SW480 (cell line): ENCODE measurements at places on chromosomes 3 and 15.

DNA sequence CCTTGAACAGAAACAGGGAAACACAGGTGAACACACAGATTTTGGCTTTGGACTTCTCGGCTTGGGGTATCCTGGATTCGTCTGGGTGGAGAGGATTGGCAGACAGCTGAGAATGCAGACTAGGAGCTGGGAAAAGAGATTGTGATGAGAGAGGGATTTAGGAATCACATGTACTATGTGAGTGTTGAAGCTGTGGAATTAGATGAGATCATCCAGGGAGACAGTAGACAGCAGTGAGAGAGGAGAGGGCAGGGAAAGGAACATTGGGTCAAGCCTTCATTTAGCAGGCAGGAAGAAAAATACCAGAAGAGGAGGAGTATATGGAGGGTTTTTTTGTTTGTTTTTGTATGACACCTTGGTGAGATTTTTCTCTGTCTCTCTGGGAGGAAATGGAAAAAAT lies 262.1 kb upstream of the TBL1XR1 start:
- DNase-seq, result no peak

- no peak for DNase-seq
Measured at GRCh38 chr15:94298364-94298763, 67.0 kb downstream of the MCTP2 start.

GRCh38 chr3:165521131-165521871 lies 315.9 kb downstream of the BCHE start:
- no peak for DNase-seq

- DNase-seq, result no peak
Measured at GRCh38 chr3:100637197-100637631, 27.8 kb downstream of the ADGRG7 start.

DNA sequence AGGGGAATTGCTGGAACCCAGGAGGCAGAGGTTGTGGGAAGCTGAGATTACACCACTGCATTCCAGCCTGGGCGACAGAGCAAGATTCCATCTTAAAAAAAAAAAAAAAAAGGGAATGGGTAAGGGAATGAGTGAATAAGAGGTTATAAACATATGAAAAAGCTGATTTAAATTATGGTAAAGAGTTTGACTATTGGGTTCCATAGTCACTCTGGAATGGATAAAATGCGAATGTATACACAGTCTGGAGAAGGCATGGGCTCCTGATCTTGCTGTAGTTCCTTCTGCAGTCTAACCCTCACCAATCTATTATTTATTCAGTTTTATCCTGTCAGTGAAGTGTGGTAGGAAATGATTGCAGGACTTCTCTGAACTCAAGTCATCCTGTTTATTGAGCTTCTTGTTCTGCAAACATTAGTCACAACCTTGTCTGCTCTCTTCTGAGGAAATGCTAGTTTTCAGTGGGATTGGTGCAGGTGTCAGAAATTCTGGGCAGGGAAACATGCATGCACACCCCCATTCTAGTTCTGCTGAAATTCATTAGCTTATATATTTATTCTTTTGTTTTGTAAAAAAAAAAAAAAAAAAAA lies 190.9 kb upstream of the CFAP20DC start:
- no peak for DNase-seq

GRCh38 chr3:16286161-16286560 lies 21.1 kb downstream of the OXNAD1 start:
- DNase-seq, result no peak

DNA sequence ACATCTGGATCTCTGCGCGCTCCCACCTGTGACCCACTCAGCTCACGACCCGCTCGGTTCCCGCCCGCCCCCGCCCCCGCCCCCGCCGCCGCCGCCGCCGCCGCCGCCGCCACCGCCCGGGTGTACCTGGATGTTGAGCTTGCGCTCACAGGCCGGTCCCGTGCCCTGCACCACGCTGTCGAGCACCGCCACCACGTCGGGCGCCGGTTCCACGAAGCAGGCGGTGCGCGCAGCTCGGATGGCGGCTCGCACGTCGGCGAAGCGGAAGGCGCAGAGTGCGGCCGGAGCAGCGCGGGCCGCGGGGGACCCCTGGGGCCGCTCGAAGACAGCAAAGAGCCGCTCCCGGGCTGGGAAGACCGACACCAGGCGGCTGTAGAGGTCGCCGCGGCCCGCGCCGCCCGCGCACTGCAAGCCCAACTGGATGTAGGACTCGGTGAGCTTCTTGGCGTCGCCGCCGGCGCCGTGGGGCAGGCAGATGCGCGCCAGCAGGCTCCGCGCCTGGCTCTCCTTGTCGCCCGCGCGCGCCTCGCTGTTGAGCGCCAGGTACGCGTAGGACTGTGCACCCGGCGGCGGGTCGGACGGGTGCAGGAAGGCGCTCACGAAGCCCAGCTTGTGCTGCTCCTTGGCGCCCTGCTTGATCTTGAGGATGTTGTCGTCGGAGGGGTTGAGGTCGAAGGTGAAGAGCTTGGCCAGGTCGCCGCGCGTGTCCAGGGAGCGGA lies 1.1 kb downstream of the PLXND1 start:
- DNase-seq, result no peak

- DNase-seq, result no peak
Measured at GRCh38 chr3:78347176-78347575, 1307.3 kb downstream of the ROBO2 start.

DNA sequence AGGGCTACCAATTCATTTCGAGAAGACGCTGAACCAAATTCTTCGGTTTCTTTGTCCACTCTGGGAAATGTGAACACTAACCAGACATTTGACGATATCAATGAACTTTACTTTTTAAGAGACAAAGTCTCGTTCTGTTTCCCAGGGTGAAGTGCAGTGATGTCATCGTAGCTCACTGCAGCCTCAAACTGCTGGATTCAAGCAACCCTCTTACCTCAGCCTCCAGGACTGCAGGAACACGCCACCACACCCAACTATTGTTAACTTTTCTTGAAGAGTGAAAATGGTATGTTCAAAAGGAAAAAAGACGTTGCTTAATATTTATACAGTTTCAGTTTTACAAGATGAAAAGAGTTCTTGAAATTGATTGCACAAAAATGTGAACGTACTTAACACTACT lies 30.6 kb downstream of the MB21D2 start:
- DNase-seq, result no peak

GRCh38 chr15:31265871-31266711 lies 60.5 kb upstream of the KLF13 start:
- DNase-seq, result no peak

- no peak for DNase-seq
Measured at GRCh38 chr3:12380461-12380860, 91.6 kb downstream of the PPARG start.

GRCh38 chr3:1501406-1502115 lies 408.7 kb downstream of the CNTN6 start:
- no peak for DNase-seq

- no peak for DNase-seq
Measured at GRCh38 chr15:98668566-98669308, 20.4 kb downstream of the IGF1R start.

- DNase-seq, result no peak
Measured at GRCh38 chr3:112132554-112132953, 494 bp downstream of the GCSAM start.

GRCh38 chr3:45475145-45475544 lies 86.8 kb downstream of the LARS2 start:
- DNase-seq, result no peak

GRCh38 chr15:23851921-23852320 lies 164.8 kb upstream of the NDN start:
- DNase-seq, result no peak

- DNase-seq, result peak; percentile 3
Measured at GRCh38 chr15:59138243-59138642, 33.3 kb downstream of the CCNB2 start.

- DNase-seq, result no peak
Measured at GRCh38 chr3:26559227-26559626, 63.3 kb upstream of the LRRC3B start.

DNA sequence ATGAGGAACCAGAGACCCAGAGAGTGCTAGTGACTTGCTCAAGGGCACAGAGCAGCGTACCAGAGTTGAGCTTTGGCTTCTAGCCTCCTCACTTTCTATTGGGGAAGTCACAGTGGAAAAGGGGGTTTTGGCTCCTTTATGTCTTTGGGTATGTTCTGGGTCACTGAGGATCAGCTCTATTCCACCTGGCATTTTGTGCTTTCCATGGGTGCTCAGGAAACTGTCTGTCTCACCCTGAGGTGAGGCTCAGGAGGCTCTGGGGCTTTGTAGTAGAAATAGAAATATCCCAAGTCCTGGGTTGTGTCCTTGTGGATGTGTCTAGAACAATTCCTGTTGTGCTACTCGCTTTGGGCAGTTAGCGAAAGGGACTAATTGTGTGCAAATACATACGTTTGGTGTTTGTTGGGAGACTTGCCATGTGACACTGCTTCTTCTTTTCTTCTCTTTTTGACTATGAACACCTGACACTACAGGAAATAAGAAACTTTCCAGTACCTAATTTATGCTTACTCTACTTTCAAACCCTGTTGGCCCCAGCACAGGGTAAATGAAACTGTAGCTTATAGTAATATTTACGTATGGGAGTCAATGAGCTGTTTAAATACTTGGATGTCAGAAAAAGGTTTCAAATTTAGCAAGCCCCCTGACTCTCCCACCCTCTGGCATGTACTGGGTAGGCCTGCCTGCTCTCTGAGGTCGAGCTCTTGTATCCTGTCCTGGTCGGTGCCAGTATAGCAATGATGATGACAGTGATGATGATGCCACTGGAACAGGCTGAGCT lies 35.6 kb downstream of the SMAD3 start:
- DNase-seq, result no peak

DNA sequence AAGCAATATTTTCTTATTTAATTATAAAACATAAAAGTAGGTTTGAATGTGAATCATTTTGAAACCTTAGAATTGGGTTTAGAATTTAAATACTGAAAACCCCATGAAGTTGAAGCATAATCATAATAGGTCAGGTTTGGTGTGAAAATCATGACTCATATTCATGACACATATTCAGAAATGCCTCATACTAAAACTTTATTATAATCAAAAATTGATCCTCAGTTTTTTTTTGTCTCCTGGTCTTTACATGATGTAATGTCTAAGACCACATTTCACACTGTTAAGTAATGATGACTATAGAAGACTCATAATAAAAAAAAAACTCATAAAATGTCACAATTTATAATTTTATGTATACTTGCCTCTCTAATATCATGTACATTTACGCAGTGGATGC lies 190.4 kb downstream of the FOXP1 start:
- no peak for DNase-seq

GRCh38 chr3:194375473-194376240 lies 6.1 kb upstream of the LRRC15 start:
- DNase-seq, result no peak

DNA sequence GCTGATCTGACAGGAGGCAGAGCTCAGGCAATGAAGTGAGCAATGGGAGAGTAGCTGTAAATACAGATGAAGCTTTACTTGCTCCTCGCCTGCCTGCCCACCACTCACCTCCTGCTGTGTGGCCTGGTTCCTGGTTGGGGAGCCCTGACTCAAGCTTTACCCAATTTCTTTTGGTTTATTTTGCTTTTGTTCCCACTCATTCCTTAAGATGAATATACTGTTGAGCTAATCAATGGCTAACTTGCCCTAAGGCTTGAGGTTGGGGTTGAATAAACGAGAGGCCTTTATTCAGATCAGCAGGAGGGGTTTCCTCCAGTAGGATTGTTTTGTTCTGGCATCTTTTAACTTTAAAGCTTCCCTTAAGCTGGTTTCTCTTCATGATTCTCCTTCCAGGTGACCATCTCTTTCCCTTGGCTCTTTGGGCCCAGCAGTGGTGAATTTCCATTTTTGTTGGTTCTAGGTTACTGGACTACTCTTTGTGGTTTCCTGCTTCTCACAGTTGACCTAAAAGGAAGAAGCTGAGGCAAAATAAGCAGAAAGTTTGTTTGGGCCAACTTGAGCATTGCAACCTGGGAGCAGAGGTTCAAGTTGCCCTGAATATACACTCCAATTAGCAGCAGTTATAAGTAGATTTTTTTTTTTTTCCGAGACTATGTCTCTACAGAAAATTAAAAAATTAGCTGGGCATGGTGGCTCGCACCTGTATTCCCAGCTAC lies 44.4 kb downstream of the STARD9 start:
- no peak for DNase-seq

GRCh38 chr3:195876297-195877064 lies 31.9 kb downstream of the TNK2 start:
- DNase-seq, result peak; percentile 95

- no peak for DNase-seq
Measured at GRCh38 chr15:35514759-35515158, 31.2 kb downstream of the DPH6 start.

GRCh38 chr15:89167267-89168176 lies 53.9 kb downstream of the RLBP1 start:
- DNase-seq, result peak; percentile 85

GRCh38 chr15:74540161-74540760 lies 759 bp upstream of the ARID3B start:
- peak; percentile 59 for DNase-seq

GRCh38 chr3:187051066-187051465 lies 88.2 kb downstream of the RPL39L start:
- DNase-seq, result no peak

- no peak for DNase-seq
Measured at GRCh38 chr3:180776433-180776832, 97.1 kb upstream of the CCDC39 start.

DNA sequence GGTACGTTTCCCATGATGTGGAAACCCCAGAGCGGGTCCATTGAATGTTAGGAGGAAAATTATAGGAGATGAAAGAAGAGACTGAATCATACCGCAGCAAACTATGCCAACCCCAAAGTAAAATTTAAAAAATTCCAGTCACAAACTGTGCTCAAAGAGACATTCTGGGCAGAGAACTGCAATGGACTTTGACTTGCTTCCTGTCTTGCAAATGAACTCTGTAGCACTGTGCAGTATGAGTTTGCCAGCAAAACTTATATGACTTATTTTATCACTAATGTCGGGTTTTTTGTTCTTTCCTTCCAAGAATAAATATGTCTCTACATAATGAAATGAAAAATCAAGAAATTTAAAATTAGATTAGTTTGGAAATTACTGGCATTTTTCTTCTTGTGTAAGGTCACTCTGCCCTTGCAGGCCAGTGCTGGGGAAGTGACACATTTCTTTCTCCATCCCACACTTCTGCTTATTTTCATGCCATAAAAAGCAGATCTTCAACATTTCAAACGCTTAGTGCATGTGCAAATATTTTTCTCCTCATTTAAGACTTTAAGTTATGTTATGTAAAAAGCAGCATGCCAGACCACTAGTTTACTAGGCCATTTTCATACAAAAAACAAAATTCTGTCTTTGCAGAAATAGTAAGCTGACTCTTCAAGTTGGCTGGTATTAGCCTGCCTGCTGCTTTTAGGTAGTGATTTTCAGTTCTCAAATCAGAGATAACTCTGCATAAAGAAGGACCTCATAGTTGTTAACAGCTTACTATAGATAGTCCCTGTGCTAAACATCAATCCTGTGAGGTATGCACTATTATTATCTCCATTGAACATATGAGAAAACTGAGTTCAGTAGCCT lies 32.2 kb upstream of the SSR3 start:
- DNase-seq, result no peak
